MM.1S (cell line): ENCODE measurements at places on chromosomes 1 and 21.
A peak's percentile ranks its signal among the peaks of the same experiment; 100 is the strongest.

DNA sequence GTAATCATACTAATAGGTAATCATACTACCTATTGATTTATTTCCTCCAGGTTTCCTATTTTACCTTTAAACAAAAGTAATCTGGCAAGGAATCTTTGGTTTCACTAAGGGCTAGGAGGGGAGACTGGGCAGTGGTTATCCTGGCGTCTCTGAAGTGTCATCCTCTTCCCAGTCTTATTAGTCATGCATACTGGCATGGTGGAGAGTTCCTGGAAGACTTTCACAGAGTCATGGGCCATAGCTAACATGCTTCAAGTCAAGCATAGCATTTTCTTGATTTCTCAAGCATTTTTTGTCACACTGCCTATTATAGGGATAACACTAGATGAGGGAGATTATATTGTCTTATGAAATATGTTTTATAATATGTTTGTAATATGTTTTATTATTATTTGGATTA, 64.0 kb upstream of the ASB17 start:
- no peak for DNase-seq

DNA sequence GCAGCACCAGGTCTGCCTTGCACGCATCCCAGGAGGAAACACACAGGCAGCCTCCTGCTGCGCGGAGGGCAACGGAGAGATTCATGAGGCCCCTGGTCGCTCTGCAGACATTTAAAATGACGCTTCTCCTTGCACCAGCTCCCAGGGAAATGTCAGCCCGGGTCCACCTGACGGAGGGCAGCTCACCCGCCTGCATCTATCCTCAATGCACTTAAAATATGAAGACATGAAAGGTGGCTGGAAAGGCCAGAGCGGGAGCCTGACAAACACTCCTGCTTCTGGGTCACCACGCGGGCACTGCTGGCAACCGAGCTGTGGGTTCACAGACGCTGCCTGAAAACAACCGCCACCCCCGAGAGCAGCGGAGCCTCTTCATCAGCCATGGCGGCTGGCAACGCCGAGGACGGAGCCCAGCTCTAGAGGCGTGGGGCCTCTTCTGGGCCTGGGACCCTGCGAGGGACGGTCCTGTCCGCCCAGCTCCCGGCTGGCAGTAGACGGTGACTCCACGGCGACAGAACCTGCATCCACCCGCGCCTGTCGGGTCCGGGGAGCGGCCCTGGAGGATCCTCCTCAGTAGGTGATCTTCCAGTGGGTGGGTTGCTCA, 22.7 kb downstream of the POFUT2 start:
- DNase-seq, result no peak

DNA sequence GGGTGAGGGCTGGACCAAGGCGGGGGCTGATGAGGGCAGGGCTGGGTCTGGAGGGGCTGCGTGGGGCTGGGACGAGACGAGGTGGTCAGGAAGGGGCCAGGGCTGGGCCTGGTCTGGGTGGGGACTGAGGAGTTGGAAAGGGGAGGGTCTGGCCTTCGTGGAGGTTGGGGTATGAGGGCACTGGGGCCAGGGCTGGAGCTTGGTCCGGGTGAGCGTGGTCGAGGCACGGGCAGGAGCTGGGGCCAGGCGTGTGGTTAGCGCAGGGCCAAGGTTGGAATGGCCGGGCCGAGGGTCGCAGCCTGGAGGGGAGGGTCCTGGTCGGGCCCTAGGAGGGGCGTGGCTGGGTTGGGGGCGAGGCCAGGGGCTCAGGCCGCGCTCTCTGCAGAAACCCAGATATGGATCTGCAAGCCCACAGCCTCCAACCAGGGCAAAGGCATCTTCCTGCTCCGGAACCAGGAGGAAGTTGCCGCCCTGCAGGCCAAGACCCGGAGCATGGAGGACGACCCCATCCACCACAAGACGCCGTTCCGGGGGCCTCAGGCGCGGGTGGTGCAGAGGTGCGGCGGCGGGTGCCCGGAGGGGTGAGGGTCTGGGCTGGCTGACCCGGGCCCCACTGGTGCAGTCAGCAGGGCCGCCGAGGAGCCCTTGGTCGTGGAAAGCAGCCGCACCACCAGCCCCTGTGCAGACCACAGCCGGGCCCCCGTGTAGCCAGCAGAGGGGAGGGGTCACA, 9.0 kb downstream of the TTLL10 start:
- DNase-seq, result no peak

- DNase-seq, result no peak
These were observed 9.8 kb downstream of the PTPRC start for GRCh38 chr1:198648592-198648991.

DNA sequence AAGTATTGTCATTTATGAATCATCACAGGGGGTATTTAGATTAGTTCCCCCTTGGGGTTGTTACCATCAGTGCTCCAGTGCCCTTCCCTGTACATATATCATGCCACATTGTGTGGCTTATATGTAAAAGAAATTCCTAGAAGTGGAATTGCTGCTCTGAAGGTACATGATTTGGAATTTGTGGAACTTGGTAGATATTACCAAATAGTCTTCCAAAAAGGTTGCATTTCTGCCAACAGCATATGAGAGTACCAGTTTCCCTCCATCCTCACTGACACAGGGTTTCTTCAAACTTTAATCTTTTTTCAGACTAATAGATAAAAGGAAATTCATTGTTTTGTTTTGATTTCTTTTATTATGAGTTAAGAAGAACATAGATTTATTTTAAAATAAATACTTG, 41.3 kb downstream of the AKNAD1 start:
- no peak for DNase-seq

DNA sequence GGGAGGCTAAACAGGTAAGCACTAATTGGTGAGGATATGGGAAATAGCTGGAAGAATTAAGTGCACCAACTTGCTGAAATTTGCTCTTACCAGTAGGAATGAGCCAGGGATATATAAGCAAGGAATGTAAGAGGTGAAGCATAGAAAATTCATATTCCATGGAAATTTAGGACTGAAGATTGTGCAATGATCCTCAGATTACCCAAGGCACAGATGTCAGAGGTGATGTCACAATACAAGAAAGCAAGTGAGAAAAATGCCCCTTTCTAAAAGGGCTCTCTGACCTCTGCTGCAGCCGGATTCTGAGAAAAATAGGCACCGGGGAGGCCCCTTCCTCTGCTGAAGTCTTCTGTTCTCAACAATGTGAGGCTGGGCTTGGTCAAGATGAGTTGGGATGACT, 112.3 kb upstream of the ZNF678 start:
- no peak for DNase-seq

DNA sequence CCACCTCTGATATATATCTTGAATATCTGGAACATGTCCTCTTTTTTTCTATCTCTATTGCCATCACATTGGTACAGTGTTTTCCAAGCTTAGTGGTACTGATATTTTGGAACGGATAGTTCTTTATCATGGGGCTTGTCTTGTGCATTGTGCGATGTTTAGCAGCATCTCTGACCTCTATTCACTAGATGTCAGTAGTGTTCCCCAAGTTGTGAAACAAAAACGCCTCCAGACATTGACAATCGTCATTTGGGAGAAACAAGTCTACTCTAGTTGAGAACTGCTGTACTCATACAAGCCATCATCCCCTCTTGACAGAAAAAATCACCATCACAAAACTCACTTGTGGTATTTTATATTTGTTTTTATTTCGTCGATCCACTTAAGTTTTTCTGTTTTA, 79.7 kb upstream of the CHODL start:
- peak; percentile 64 for DNase-seq

DNA sequence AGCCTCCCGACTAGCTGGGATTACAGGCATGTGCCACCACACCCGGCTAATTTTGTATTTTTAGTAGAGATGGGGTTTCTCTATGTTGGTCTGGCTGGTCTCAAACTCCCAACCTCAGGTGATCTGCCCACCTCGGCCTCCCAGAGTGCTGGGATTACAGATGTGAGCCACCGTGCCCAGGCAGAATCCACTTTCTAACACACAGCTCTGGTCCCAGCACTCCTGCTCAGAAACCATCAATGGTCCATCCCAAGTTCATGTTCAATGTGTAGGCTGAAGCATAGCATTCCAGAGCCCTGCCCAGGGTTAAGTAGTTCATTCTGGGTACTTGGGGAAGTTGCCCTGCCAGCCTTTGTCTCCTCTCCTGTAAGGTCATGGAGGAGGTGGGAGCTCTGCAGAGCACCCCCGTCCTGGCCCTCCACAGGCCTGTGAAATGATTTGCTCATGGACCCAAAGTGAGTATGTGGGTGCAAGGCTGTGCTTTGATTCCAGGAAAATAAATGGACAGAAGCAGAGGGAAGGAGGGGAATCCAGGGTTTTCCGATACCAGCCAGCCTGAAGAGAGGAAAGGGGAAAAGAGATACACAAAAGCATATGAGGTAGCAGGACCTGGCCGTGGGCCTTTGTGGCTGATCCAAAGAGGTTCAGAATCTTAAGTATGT, 55.2 kb downstream of the NENF start:
- no peak for DNase-seq

DNA sequence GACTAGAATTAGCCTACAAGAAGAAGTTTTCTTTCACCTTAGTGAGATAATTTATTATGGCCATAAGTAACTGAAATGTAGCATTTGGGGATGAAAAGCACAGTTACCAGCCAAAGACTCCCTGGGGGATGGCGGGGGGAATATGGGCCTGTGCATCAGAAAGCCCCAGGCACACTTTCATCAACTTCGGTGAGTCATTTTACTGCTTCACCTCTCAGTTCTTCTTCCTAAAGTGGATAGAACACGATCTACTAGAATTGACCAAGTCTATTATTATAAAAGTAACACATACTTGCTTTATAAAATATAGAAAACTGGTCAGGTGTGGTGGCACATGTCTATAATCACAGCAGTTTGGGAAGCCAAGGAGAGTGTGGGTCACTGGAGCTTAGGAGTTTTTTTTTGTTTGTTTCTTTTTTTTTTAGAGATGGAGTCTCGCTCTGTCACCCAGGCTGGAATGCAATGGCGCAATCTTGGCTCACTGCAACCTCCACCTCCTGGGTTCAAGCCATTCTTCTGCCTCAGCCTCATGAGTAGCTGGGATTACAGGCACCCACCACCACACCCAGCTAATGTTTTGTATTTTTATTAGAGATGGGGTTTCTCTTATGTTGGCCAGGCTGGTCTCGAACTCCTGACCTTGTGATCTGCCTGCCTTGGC, 141.8 kb downstream of the ZZZ3 start:
- no peak for DNase-seq

DNA sequence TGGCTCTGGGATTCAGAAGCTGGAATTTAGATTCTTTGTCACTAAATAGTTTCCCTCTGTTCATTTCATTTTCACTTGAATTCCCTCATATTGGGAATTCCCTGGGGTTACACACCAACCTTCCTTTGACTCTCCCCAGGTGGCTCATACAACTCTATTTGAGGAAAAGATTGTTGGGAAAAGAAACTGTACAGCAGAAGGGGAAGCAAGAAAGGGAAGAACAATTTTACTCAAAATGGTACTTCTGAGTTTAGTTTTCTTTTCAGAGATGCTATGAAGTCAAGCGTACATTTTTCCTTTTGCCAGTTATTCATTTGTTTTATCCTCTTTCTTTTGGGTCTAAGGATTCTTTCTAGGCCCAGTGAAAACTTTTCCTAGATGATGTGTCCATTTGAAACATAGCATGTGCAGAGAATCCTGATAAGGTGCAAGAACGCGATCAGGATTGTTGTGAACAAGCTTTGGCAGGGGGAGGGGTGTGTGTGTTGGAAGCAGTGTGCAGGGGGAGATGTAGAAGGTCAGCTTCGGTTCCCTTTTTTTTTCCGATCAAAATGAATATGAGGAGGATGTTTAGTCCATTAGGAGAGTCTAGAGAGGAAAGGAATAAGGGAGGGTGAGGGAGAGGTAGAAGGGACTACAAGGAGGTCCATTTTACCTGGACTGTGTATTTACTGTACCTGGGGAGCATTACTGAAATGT, 26.8 kb upstream of the CD1D start:
- DNase-seq, result no peak
